ENCODE measurements at places on chromosomes 16 and 17.
A peak's percentile ranks its signal among the peaks of the same experiment; 100 is the strongest.

DNA sequence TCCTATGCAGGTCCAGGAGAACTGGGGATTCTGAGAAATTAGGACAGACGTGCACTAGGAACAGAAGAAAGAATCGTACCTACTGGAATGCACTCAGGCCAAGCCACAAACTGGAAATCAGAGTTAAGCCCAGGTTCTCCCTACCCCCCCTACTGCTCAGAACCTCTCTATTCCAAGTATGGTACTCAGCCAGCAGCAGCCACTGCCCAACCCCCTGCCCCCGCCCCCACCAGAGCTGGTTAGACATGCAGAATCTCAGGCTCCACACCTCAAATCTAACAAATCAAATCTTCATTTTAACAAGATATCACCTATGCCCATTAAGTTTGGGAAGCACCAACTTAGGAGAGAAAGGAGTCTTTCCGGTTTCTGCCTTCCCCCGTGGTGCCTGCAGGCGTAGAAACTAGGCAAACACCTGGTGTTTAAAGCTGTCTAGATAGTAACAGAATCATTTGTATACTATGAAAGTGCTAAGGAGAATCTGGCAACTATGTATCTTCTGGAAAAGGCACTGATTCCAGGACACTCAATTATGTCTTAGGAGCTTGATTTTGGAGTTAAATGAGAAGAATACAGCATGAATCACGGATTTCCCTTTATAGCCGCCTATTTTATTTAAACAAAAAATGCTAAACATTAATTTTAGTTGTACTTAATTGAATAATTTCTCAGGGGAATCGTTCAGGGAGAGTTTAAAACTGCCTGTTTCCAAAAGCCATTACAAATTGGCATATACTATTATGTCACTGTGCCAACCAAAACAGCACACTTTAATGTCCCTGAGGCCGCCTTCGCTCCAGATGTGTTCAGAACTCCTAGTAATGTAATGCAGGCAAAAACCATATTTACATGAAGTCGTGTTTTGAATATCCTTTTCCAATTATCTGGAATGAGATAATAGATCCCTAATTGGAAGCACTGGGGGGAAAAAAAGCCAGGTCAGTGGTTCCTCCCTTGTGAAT lies 166.5 kb downstream of the STX8 start:
- DNase-seq, result no peak

DNA sequence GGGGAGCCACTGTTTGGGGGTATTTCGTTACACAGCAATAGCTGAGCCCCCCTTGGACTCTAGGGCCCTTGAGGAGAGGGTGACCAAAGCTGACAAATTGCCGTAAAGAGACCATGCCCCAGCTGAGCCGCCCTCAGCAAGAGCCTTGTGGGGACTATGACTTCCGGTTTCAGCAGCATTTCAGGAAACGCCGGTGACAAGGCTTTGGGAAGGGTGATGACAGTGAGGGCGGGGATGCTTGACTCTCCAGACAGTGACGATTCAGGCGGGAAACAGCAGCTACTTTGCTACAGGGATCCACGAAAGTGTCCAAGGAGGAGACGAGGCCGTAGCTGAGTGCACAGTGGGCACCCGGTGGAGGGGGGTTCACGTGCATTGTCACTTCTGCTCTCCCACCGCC lies 360.8 kb downstream of the C16orf95 start:
- DNase-seq, result no peak

GRCh38 chr17:28046034-28046825 lies 3.8 kb downstream of the NLK start:
- no peak for DNase-seq

DNA sequence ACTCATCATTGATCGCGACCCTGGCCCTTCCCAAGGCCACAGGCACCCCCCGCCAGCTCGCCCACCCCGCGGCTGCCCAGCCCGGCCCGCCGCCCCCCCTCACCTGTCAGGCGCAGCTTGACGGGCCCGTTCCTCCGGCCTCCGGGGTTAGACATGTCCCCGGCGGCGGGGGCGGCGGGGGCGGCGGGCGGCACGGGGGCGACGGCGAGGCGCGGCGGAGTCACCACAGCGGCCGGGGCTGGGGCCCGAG lies 456 bp downstream of the SMURF2 start:
- DNase-seq, result no peak

- peak; percentile 67 for DNase-seq
Measured at GRCh38 chr17:80980397-80981061, 11.1 kb upstream of the CHMP6 start.

DNA sequence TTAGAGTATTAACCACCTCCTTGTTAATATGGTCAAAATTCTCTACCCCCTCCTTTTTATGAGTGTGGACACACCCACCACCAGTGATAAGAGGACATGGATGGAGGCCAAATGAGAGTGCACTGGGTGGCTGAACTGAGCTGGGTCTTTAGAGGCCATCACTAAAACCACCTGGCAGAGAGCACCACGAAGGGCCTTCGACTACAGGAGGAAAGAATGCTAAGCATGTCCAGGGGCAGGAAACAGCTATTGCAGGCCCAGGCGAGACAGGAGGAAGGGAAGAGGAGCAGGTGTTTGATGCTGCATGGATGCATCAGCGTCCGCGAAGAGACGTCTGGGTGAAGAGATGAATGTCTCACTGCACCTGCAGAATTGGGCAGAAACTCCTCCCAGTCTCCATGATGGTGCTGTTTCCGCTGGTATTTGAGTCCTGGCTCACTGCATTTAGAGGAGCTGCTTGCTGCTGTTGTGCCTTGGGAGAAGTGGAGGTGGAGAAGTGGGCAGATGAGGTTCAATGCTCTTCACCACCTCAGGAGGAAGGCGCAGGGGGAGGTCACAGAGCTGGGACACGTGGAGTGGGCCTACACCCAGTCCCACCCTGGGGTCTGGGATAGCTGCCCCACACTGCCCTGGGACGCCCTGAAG lies 33.2 kb downstream of the SPHK1 start:
- DNase-seq, result no peak

DNA sequence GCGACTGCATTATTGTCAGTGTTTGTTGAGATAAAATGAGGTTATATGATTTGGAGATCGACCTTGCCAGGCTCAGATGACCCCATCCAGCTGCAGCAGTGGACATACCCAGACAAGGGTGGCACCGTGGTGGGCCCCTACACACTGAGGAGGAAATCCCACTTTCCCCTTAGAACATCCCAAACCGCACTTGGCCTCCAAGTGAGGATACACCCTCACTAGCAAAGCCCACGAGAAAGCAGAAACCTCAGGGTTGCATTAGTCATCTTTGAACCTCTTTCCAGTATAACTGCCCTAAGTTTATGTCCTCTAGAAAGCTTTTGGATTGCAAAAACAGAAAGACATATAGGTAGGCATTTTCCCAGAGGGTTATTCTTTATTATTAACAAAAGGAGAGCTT lies 101.5 kb downstream of the CLEC16A start:
- no peak for DNase-seq

- no peak for DNase-seq
Measured at GRCh38 chr17:30200106-30200505, 35.4 kb downstream of the SLC6A4 start.

DNA sequence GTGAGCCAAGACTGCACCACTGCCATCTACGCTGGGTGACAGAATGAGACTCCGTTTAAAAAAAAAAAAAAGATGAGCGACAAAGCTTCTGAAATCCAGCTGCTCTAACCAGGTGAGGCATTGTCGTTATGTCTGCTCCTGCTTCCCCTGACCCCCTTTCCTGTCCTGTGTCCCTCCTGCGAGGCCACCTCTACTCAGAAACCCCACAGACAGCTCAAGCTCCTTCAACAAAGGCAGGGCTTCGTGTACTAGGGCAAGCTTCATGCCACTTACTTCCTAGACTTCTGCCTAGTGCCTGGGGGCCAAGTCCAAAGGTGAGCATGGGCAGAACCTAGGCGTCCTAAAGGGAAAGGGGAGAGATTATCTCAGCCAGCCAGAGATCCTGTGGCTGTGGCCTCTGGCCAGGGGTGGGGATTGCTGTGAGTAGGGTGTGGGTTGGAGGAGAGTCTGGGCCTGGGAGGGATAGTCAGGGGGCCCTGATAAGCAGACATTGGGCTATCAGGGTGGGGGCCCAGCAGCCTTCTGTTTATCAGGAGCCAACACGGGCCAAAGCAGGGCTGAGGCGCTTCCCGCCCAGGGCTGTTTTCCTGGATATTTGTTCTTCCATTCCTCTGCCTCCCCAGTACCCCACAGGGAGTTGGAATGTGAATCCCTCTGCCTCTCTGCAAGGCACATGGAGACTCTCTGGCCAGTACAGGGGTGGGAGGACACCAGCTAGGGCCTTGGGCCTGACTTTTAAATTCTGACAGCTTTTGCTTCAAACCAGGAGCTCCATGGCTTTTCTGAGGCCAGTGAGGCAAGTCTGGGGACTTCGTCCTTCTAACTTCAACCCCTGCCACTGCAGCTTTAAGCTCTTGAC lies 10.4 kb downstream of the ERAL1 start:
- no peak for DNase-seq

DNA sequence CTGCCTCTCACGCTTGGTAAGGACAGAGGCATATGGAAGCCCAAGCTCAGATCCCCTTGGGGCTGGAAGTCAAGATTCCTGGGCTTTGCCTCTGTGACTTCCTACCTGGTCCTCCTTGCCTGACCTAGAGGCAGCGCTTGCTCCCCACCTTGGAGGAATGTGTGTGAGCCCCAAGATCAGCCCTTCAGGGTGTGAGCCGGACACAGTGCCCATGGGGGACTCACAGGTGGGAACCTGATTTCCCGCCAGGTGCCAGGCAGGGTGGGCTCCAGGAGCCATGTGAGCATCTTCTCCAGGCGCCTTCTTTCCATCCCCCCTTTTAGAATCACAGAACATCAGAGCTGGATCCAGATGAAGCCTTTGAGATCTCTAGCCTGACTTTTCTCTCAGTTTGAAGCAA lies 10.2 kb downstream of the CD300LG start:
- DNase-seq, result no peak

- DNase-seq, result no peak
Measured at GRCh38 chr17:38534498-38534885, 71.3 kb downstream of the SRCIN1 start.

DNA sequence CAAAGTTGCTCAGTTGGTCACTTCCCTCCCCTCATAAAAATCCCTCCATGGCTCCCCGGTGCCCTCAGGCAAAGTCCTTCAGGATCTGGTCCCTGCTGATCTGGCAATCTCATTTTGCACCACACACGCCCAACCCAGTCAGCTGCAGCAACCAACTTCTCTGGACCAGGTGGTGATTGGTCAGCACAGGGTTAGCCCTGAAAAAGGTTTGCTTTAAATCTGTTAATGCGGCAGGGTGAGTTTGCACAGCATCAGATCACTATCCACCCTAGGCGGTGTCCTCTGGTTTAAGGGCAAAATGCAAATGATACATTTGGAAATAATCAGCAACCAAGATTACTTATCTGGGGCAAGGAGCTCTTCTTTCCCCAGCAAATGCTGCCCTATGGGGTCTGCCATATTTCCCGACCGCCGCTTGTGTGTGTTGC lies 42.9 kb upstream of the TNRC6C start:
- no peak for DNase-seq

GRCh38 chr17:57879437-57880085 lies 29.7 kb upstream of the MRPS23 start:
- no peak for DNase-seq

- no peak for DNase-seq
Measured at GRCh38 chr16:48386559-48387312, 1.5 kb upstream of the SIAH1 start.
